ENCODE measurements at places on chromosomes 12 and 14.

GRCh38 chr12:43112101-43112920, 439.7 kb downstream of the ADAMTS20 start:
- DNase-seq, result no peak

- no peak for DNase-seq
Observed at GRCh38 chr12:87720967-87721366, 308.2 kb downstream of the C12orf50 start.

DNA sequence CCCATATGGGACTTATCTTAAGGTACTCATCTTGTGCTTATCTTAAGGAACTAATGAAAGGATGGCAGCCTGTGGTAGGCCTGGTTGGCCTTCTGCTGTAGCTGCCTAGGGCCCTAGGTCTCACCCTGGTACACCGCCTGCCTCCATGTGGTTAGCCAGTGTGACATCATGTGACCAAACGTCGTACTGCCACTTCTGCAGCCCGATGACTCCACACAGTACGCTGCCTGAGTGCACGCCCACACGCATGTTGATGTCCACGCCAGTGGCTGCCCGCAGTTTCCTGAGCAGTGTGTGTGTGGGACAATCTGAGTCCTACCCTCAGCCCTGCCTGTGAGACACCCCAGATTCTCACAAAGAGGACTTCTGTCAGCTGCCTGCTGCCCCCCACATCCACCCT, 5.1 kb downstream of the ADCY4 start:
- DNase-seq, result no peak

DNA sequence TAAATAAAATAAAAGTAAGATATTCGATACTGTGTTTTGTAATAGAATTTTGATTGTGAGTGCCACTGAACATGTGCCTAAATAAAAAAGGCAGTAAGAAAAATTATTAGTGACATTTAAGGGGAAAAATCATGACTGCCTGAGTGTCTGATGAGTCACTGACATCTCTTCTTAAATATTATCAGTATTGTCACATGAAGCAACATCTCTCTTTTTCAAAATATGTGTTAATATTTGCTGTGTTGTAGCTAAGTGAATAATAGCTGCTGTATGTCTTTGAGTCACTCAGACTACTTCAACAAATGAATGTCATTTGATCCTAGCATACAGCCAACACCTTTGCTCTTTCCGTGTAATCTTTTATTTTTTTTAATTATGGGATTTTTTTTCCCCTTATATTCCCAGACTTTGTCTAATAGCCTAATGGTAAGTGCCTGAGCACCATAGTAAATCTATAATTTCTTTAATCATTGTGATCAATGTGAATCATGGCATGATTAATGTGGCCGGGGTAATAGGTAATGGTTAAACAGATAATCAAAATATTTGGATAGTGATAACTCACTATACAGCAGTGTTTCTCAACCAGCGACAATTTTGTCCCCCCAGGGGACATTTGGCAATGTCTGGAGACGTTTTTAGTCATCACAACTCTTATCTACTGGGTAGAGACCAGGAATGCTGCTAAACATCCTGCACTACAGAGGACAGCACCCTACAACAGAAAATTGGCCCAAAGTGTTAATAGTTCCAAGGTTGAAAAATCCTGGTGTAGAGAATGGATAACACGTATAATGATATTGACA, 11.7 kb upstream of the OTX2 start:
- DNase-seq, result no peak

DNA sequence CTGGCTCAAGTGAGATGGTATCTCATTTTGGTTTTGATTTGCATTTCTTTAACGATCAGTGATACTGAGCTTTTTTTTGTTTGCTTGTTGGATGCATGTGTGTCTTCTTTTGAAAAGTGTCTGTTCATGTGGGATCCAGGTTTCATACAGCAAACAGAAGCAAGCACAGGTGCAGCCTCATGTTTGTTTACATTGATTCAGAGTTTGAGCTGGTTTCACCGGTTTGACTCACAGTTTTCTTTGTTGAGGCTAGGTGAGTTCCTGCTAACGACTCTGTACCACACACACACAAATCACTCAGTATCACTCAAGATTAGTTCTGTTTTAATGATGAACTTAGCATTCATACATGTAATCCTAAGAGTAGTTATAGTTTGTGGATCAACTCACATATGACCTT, 3.7 kb downstream of the OR10G2 start:
- DNase-seq, result no peak

GRCh38 chr12:93419388-93420034, 22.2 kb downstream of the UBE2N start:
- no peak for DNase-seq

- peak; percentile 33 for DNase-seq
Observed at GRCh38 chr12:57632073-57632957, 686 bp downstream of the B4GALNT1 start.

DNA sequence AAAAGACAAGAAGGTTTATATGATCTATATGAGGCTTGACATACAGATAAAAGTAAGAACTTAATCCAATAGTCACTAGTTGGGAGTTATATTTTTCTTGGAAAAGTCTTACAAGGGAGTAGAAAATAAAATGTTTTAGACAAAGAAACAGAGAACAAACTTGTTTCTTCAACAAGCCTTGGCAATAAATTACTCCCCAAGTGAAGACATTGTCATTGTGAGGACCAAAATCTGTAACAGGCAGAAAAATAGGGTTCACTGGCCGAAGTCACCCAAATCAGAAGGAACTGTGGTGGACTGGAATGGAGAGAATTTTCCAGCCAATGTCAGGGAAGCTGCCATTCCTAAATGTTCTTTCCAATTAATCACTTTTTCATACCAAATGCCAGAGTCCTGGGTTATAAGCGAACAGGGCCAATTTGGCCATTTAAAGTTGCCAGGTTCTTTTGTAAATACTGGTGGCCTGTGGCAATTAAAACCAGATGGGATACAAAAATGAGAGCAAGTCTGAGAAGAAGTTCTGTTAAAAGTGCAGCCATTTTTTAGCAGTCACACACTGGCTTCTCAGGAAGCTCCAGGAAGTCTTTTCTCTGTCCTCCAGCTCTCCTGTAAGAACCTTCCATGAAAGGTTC, 117.3 kb upstream of the OVCH1 start:
- peak; percentile 38 for DNase-seq

- no peak for DNase-seq
Observed at GRCh38 chr12:32390572-32391219, 8.7 kb upstream of the FGD4 start.

DNA sequence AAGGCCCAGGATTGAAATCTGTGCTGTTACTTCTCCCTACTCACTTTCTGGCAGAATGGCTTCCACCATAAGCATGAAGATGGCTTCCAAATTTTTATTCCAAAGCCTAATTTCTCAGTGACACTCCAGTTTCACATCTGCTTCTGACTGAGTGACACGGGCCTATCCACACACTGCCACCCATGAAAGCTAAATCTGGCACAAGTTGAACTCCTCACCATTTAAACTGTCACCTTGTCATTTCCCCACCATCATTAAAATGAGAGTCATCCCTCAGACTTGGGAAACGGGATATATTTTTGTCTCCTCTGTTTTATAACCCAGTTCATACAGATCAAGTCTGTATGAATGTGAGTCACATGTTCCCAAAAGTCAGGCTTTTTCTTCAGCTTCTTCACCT, 77.1 kb downstream of the MGST1 start:
- DNase-seq, result no peak

DNA sequence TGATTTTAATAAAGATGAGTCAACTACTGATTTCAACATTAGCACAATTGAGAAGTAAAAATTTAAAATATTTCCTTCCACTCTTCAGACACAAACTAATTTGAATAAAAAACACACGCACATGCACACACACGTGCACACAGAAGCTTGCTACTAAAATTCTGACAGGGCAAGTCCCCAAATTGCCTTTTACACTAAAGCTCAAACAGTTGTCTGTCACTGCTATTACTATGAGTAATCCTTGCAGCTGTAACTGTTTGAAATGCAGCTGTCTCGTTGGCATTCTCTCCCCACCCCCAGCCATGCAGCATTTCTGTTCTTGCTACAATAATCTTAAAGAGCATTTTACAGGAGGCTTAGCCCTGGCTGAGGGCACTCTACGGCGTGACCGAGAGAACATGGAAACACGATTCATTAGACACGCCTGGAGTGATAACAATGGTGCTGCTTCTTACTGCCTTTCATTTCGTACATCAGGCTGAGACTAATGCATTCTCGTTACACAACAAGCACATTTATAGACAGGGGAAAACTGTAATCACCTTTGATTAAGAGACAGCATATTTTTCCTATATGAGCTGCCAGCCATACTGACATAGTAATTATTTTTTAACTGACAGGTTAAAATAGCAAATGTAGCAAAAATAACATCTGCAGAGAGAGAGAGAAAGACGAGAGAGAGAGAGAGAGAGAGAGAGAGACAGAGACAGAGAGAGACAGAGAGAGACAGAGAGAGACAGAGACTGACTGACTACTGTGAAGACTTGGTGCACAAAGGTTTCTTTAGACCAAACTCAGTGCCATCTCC, 153.8 kb downstream of the MED13L start:
- DNase-seq, result peak; percentile 77

- no peak for DNase-seq
Observed at GRCh38 chr14:93153121-93153520, 31.6 kb downstream of the MOAP1 start.

GRCh38 chr12:129911428-129912049, 7.7 kb upstream of the TMEM132D start:
- peak; percentile 4 for DNase-seq

- peak; percentile 93 for DNase-seq
Observed at GRCh38 chr12:30794591-30795409, 40.0 kb upstream of the CAPRIN2 start.

DNA sequence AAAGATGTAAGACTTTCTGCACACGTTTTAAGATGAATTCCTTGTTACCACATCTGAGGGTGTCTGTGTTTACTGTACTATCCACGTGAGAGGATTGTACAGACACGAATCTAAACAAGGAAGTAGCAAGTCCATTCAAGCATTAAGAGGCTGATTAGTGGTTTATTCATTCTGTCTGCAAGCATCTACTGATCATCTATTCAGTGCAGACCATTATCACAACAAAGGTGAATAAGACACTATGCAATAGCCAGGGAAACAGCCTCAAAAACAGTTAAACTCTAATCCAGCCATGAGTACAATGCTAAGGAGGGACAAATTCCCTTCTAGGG, 111.6 kb upstream of the PZP start:
- DNase-seq, result no peak

DNA sequence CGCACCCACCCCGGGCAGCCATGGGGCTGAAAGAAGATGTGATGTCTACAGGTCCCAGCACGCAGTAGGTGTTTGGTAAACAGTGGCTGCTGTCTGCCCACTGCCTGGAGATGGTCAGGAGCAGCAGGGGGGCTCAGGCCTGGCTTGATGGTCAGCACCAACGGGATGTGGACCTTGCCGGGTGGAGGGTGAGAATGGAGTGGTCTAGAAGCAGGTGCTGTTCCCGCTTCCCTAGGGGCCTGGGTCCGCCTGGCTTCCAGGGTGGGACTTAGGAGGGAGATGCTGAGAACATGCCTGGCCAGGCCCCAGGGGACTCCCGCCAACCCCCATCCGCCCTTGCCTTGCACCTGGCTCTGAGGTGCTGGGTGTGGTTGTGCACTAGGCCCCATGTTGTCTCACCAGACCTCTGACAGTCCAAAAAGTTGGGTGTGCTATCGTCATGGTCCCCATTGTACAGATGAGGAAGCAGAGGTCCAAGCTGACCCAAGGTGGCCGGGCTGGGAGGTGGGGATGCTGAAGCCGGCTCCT, 12.9 kb downstream of the FAM222A start:
- no peak for DNase-seq

All from foreskin fibroblast (primary cell).